ENCODE measurements at places on chromosomes 6 and 20.

GRCh38 chr6:159378411-159379328, 209.5 kb downstream of the FNDC1 start:
- DNase-seq: no peak

GRCh38 chr20:8183526-8183925, 51.5 kb downstream of the PLCB1 start:
- DNase-seq: no peak

DNA sequence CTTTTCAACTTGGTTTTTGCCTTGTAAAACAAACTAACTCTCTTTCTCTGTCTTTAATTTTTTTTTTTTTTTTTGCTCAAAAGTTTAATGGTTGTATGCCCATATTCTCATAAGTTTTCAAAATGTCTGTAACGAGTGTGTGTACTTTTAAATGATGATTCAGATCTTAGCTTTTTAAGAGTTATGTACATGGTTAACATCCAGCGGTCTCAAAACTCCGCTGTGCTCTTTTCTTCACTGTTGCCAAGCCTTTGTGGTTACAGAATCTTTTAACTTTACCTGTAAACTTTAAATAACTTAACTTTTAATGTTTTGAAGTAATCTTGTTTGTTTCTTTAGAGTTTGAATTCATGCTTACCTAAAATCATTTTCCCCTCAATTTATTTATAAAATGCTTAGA, 133.0 kb downstream of the SAMD5 start:
- no peak for DNase-seq

GRCh38 chr6:8825726-8826125, 390.4 kb upstream of the SLC35B3 start:
- no peak for DNase-seq

- no peak for DNase-seq
Observed at GRCh38 chr20:11140359-11140758, 466.6 kb upstream of the JAG1 start.

DNA sequence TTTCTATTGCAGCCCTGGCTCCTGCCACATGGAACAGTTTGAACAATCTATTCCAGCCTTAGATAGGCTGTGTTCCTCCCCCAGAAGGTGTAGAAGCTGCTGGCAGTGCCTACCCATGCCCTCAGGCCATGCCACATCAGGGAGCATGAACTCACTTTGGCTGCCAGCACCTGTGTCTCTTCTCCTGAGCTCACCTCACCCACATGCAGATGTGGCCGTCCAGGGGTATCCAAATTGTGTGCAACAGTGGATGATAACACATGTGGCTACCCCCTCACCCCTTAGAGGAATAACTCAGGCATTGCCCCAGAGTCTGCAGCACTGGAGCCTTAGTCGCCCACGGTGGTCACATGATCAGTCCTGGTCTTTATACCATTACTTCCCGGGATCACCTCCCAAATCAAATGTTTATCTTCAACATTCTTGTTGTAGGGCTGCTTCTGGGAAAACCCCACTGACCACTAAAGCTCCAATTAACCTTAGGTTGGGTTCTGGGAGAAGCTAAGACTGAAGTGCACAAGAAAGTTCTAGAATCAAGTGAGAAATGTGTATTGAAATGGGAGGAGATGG, 110.4 kb downstream of the BANF2 start:
- DNase-seq: no peak

GRCh38 chr6:46985943-46986342, 56.2 kb downstream of the ADGRF1 start:
- no peak for DNase-seq

DNA sequence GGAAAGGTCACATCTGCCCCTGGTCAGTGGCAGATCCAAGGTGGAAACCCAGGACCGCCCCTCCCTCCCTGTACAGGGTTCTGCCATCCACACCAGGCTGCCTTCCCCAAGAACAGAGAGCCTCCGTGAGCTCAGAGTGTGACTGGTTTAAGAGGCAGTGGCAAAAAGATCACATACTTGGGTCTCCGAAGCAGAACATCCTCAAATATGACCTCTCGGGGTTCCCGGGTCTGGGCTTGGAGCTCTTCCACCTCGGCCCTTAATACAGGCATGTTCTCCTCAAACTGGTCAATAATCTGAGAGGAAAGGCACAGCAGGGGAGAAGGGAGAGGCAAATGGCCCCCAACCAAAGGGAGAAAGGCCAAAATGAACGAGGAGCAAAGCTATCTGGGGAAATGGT, 14.8 kb downstream of the C20orf96 start:
- DNase-seq: no peak

- no peak for DNase-seq
Observed at GRCh38 chr6:44115866-44116265, 11.4 kb downstream of the MRPL14 start.
